LoVo (cell line): ENCODE measurements at places on chromosomes 16 and 17.
A peak's percentile ranks its signal among the peaks of the same experiment; 100 is the strongest.

DNA sequence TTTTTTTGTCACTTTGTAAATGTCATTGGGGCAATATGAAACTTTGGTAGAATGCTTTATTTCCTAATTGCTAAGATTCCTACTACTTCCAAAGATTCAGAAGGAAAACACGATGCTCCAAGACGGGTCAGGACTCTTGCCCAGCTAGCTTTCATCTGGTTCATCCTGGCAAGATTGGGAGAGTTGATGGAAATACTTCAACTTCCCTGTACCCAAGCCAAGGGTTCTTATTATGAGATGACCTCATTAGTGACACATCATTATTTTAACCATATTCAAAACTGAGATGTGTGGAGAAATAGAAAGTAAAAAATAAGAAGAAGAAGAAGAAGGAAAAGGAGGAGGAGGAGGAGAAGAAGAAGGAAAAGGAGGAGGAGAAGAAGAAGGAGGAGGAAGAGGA lies 25.6 kb downstream of the SOX9 start:
- DNase-seq = no peak

DNA sequence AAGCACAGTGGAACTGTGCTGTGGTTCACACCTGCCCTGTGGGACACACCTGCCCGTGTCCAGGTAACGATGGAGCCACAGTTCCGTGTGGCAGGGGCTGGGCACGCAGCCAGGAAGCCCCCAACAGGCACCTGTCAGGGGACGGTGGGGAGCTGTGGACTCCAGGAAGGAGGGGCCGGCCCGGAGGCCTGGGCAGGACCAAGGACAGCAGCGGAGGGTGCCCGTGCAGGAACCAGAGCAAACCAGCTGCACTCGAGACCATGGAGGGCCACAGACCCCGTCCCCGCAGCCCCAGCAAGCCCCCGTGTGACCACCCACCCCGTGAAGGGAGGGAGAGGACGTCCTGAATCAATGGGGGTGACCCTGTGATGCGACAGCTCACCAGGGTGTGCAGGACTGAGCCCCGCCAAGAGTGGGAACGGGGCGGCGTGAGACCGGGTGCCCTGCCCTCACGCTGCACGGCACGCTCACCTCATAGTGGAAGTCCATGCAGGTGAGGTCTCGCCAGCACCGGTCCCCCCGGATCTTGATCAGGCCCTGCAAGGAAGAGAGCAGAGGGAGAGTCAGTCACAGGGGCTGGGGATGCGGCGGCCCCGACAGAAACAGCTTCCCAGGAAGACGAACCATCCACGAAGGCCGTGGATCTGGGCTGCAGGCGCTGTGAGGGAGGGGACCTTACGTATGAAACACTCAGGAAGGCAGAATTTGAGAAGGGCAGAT lies 78.1 kb downstream of the LMF1 start:
- DNase-seq = no peak

DNA sequence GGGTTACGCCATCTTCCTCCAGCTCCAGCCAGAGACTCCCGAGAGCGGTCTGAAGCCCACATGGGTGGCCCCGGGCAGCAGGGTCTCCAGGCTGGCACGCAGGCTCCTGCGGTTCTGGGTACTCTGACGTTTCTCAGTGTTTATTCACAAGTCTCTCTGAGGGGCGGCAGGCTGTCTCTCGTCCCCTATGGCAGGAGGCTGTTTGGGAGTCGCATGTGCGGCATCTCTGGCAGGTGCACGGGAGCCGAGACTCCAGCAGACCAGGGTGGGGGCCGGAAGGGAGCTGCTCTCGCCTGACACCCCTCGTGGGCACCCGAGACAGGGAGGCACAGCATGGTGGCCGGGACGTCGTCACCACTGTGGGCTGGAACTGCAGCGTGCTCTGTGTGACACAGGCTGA lies 48.1 kb downstream of the ZNF778 start:
- DNase-seq = no peak

DNA sequence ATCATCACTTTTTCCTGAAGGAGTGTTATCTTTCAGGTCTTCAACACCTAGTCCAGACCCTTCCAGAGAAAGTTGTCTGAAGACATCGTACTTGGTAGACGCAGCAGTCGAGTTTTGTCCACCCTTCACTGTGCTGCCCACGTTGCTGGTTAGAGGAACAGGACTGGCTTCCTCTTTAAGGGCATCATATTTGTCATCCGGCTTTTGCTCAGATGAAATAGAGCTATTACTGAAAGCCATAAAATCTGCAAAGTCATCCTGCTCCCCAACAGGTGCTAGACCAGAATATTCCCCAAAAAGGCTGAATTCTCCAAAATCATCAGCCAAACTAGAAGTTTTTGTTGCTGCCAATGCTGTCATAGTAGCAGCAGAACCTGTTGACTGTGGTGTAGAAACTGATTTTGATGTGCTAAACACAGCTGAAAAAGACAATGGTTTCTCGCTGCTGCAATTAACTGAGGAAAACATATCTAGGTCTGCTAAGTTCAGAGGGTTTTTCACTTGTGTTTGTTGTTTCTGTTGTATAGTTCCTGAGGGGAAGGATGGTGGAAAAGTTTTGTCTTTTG lies 55.7 kb downstream of the SYNRG start:
- no peak for DNase-seq

DNA sequence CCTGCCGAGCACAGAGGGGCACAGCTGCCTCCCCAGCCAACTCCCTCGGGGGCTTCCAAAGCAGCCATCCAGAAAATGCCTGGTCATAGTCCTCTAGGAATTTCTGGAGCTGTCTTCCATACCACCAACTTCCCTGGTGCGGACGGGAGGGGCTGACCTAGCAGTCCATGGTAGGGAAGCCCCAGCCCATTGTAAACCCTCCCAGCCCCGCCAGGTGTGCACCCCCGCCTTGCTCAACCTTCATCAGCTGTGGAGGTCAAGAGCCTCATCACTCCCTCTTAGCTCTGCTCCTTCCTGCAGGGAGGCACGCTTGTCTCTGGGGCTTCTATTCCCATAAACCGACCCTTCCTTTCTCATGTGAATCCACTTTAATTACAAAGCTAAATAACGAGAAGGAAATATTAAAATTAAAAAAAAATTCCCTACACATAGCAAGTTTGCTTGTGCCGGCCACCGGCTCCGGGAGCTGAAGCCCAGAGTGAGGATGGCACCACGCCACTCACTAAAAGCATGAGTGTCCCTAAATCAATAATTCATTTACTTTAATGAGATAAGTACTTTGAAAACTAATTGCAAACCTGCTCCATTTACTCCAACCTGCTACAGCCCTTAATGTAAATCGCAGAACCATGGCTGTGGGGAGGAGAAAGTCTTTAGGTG lies 181.4 kb downstream of the ENGASE start:
- DNase-seq = no peak

- no peak for DNase-seq
Measured at GRCh38 chr16:56237451-56237930, 46.2 kb downstream of the GNAO1 start.

DNA sequence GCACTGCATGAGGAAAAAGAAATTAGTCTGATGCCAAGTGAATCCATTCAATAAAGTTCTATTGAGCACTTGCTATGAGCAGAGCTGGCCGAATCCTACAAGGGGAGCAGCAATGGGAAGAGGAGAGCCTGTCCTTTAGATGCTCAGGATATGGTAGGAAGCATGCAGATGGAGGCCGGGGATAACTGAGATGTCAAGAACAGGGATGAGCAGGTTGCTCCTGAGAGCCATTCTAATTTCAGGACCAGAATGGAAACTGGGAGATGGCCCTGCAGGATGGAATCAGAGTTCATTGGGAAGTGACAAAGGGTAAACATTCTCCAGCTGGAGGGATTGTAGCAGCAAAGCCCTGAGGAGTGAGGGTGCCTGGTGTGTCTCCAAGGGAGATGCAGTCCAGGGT lies 88.0 kb downstream of the CBLN1 start:
- no peak for DNase-seq

- no peak for DNase-seq
Measured at GRCh38 chr17:8289103-8289397, 580 bp downstream of the RANGRF start.

- DNase-seq = no peak
Measured at GRCh38 chr17:27928587-27928986, 35.4 kb upstream of the LYRM9 start.

DNA sequence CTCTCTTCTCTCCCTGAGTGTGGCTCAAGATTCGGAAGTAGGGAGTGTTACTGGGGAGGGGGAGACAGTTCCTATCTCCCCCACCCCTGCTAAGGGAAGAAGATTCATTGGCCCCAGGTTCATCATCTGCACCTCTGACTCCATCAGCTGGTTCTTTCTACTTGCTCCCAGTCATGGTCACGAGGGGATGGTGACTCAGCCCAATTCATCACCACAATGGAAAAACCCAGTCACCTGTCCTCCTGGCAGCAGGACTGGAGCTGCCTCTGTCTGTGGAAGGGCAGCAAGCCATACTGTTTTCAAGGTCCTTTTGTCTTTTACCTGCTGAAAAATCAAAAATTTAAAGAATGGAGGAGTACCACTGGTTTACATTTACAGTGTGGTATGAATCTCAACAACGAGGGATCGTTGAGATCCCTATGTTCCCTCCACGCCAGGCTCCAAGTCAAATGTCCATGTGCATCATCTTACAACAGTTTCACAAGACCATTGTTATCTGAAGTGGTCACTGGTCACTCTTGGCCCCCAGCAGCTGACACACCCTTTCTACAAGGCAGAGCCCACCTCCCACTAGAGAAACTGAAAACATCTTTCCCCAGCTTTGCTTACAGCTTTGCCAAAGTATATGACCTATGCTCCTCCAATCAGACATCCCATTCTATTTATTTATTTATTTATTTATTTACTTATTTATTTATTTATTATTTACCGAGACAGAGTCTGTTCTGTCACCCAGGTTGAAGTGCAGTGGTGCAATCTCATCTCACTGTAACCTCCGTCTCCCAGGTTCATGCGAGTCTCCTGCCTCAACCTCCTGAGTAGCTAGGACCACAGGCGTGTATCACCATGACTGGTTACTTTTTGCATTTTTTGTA lies 40.4 kb upstream of the NDRG4 start:
- peak; percentile 41 for DNase-seq

DNA sequence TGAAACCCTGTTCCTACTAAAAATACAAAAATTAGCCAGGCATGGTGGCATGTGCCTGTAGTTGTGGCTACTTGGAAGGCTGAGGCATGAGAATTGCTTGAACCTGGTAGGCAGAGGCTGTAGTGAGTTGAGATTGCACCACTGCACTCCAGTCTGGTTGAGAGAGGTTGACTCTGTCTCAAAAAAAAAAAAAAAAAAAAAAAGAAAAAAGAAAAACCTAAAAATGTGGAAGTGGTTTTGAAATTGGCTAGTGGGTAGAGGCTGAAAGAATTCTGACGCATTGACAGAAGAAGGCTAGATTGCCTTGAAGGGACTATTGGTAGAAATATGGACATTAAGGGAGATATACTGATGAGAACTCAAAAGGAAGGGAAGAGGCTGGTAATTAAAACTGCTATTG lies 33.6 kb upstream of the CPPED1 start:
- no peak for DNase-seq

DNA sequence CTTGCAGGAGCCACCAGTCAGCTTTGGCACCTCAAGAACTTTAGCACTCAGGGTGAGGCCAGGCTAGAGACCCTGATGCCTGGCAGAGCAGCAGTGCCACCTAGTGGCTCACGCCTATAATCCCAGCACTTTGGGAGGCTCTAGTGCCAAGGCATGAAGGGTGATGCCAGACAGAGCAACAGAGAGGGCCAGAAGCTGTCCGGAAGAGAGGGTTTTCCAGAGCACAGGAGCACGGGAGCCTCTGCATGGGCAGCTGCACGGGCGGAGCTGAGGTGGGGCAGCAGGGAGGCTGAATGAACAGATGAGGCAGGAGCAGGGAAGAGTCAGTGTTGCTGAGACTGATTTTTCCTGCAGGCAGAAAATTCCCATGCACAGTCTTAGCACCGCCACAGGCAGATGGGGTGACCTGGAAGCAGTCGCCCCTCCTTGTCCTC lies 38.9 kb downstream of the MYH3 start:
- peak; percentile 79 for DNase-seq

GRCh38 chr16:11630046-11630767 lies 38.0 kb upstream of the SNN start:
- DNase-seq = no peak

GRCh38 chr17:73947281-73947965 lies 256.1 kb upstream of the RPL38 start:
- no peak for DNase-seq

DNA sequence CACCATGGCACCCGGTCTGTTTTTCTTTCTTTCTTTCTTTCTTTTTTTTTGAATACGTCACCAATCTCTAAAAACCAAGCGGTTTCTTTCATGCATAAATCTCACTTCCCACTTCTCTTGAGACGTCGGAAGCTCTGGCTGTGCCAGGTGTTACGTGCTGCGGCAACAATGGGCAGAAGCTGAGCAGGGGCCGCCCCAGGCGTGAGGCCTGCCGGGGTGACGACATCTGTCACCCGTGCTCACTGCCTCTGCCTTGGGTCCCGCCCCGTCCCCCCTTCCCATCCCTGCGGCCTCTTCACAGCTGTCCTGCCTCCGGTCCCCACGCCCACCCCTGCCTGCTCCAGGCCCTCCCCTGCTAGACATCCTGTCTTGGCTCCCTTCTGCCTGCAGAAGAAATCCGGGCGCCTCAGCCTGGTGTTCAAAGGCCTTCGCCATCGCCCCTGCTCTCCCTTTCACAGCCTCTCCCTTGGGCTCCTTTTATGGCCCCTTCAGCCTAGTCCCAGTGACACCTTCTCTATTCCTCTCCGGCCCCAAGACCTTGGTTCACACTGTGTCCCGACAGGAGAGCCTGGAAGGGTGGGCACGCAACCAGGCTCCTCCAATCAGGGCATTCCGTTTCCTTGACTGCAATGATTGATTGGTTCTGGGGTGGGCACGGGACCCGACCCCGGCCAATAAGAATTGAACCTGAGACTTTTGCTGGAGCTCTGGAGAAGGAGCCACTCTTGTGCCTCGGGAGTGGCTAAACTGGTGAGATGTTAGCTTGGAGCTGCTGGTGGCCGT lies 4.8 kb downstream of the P2RX1 start:
- DNase-seq = no peak

- peak; percentile 67 for DNase-seq
Measured at GRCh38 chr16:20901436-20902112, 1.0 kb downstream of the LYRM1 start.

DNA sequence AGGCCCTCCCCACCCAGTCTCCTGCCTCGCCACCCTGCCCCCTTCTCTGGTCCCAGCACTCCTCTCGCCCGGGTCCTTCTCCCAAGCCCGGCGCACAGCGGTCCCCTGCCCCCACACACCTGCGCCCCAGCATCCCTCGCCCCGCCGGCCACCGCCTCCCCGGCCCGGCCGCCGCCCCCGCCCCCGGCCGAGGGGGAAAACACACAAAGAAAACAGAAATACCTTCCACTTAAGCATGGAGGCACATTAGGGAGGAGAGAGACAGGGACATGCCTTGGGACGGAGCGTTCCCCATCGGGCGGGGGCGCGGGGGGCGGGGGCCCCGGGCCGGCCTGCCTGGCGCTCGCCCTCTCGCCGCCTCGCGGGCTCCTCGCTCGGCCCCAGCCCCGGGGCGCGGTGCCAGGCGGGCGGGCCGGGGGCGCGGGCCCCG lies 326 bp downstream of the SRCIN1 start:
- no peak for DNase-seq
